CD4-positive, alpha-beta T cell treated with Interleukin-6 for 4 hours (primary cell): ENCODE measurements at places on chromosomes 13 and 19.

DNA sequence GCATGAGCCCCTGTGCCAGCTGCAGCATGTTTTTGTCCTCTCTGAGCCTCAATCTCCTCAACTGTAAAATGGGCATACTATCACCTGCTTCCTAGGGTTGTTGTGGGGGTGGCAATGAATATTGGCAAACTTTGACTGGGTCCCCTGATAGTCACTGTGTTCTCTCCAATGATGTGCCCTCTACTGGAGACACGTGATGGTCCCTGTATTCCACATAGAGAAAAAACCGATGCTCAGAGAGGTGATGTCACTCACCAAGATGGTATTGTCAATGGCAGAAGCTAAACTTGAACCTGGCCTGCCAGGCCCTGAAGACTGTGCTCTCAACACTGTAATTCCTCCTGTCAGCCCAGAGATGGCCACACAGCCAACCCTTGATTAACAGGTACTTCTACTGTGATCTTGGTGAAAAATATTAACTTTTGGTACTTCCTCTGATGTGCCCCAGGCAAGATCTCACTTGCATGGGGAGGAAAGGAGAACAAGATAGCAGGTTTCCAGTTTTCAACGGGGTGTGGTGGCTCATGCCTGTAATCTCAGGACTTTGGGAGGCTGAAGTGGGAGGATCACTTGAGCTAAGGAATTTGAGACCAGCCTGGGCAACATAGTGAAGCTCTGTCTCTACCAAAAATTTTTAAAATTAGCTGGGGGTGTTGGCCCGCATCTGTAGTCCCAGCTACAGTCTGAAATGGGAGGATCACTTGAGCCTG is 3.6 kb downstream of the CEACAM20 start:
- no peak for DNase-seq

GRCh38 chr13:102774591-102775520 is 1.3 kb upstream of the TEX30 start:
- no peak for DNase-seq

- no peak for DNase-seq
Measured at GRCh38 chr19:29624489-29625185, 18.6 kb downstream of the POP4 start.

- DNase-seq = no peak
Measured at GRCh38 chr13:99316657-99317256, 9.6 kb upstream of the GPR183 start.

GRCh38 chr19:1105873-1106840 is 2.4 kb downstream of the GPX4 start:
- DNase-seq = peak; percentile 30

DNA sequence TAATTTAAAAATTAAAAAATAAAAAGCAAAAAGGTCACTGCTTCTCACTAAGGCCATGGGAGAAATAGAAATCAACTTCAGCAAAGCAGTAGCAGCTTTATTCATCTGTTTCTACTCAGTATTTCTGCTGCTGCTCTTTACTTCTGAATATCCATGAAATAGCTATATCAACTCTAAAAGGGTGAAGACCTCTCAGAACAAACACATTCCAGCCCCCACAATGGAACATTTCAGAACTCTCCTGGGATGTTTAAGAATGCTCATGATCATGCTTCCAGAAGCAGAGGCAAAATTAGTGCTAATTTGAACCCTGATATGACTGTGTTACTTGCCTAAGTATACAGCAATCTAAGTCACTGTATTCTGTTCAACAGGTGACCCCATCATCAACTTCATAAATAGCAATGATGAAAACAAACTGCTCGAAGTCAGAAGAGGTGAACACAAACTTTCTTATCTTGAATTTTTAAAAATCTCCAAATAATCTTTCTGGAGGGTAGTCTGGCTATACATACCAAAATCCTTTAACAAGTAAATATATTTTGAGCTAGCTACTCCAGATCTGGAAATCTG is 29.6 kb upstream of the DOCK9 start:
- DNase-seq = no peak

DNA sequence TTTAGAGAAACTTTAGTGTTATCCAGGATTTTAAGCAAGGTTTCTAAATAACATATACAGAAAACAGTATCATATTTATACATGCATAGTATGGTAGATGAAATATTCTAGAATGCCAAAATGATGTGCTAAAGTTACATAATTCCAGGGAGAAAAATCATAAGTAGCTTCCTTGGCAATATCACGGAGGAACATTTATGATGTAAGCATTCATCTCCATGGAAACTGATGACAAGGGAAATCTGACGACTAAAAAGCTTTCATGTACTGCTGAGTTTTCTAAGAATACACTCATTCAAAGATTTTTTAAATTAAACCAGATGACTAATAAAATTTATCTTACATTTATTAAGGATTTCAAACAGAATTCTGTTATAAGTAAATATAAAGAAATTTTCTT is 4.7 kb downstream of the TEX30 start:
- no peak for DNase-seq

DNA sequence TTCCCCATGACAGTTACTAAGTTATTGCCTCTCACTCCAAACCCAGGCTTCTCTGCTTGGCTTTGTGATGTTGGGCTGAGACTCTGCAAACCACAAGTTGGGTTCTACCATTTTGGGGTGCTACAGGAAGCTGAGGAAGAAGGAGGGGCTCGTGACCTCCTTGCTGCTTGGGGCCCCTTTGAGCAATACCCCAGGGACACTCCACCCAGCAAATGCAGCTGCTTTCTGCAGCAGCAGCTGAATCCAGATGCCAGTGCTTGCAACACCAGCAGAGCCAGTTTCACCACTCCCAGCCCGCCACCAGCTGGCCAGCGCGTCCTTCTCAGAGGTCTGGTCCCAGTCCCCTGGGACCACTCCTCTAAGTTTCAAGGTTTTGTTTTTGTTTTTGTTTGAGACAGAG is 22.0 kb upstream of the UBAC2 start:
- DNase-seq = peak; percentile 32

- no peak for DNase-seq
Measured at GRCh38 chr13:85441364-85441763, 357.9 kb downstream of the SLITRK6 start.

DNA sequence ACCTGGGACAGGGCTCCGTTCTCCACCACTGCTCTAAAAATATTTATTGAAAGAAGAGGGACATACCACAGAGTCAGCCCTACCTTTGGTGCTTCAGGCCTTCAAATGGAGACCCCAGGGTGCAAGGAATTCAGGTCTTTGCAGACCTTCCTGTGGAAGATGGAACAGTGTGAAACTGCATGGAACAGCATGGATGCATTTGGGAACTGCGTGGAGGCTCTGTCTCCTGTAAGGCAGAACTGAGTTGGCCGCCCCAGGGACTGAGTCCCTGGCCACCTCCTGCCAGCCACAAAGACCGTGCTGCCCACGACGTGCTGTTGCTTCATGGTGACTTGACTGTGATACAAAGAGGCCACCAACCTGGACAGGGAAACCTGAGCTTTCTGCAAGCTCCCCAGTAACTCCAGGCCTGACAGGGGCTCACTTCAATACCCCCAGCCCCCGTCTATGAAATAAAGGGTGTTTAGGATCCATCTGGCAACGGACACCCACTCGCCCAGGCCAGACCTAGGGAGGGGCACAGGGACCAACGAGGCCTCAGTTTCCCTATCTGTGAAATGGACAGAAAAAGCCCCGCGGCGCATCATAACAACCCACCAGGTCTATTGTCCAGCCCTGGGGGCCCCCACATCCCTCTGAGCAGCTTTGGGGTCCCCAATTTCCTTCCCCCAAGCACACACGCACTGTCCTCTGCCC is 58.6 kb upstream of the KLF2 start:
- no peak for DNase-seq

DNA sequence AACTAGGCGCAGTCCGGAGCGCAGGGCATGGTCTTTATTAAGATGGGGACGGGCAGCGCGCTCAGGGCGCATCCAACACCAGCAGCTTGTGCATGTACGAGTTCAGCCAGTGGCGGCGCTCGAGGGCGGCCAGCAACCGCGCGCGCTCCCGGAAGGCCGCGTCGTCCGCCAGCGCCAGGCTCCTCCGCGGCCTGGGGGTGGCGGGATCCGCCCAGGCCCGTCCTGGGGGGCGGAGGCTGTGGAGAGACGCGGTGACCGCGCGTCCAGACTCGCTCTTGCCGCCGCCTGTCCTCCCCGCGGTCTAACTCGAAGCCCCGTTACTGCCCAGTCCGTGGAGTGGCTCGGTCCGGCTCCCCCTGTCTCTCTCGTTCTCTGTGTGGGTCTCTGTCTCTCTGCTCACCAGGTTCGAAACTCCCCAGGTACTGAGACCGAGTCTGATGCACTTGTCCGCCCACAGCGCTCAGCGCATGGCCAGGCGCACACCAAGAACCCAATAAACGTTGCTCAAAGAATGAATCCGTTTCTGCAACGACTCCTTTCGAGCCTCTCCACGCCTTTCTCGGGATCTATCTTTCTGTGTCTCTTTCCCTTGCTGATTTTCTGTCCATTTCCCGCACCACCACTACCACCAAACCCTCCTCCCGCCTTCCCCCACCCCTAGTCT is 702 bp downstream of the PTH2 start:
- DNase-seq = peak; percentile 58

DNA sequence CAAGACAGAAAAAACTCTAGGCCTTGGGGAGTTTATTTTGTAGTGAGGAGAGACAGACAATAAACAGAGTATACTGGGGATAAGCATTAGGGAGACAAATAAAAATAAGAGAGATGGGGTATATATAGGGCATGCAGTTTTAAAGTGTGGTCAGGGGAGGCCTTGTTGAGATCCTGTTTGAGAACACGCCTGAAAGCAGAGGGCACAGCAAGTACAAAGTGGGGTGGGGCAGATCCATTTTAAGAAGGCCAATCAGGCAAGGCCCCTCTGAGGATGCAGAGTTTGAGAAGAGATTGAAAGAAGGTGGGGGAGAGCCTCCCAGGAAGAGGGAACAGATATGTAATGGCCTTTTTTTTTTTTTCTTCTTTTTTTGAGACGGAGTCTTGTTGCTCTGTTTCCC is 2.1 kb downstream of the PPP2R1A start:
- DNase-seq = no peak

- DNase-seq = no peak
Measured at GRCh38 chr13:110522721-110523120, 38.8 kb downstream of the RAB20 start.

DNA sequence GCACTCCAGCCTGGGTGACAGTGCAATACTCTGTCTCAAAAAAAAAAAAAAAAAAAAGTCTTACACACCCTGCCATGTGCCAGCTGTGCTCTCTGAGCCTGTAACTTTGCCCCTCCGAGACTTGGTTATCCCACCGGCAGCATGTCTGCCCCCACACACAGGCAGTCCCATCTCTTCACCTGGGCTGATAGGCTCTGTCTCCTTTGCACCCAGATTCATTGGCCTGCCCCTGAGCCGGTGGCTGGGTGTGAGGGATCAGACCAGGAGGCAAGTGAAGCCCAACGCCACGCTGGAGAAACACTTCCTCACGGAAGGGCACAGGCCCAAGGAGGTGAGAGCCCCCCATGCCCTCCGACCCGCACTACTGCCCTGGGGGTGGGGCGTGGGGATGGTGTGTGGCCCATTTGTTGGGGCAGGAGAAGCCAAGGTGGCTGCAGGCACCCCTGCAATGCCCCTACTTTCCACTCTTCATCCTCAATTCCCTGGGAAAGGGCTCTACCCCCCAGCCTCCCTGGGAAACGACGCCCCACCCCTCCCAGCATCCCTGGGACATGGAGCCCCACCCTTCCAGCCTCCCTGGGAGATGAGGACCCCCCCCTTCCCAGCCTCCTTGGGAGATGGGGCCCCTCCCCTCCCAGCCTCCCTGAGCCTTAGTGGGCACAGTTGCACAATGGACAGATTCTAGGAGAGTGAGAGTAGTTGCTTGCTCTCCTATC is 45.3 kb downstream of the CERS4 start:
- no peak for DNase-seq

- no peak for DNase-seq
Measured at GRCh38 chr19:3161453-3161852, 17.1 kb upstream of the S1PR4 start.

DNA sequence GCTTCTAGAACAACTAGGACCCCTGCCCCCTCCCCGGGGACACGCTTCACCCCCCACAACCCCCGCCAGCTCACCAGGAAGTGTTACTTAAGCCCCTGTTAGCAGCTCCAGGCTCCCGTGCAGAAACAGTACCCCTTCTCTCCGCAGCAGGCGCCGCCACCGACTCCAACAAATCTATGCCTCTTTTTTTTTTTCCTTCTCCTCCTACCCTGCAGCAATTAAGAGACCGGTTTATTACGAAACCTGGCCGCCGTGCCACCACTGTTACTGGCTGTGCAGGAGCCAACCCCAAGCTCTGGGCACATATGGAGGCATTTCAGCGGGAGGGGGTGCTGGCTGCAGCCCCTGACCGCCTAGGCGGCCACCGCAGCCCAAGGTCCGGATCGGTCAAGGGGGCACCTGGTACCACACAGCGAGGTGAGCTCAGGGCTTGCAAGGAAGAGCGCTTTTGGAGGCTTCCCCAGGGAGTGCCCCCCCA is 2.4 kb downstream of the GADD45B start:
- DNase-seq = peak; percentile 70

DNA sequence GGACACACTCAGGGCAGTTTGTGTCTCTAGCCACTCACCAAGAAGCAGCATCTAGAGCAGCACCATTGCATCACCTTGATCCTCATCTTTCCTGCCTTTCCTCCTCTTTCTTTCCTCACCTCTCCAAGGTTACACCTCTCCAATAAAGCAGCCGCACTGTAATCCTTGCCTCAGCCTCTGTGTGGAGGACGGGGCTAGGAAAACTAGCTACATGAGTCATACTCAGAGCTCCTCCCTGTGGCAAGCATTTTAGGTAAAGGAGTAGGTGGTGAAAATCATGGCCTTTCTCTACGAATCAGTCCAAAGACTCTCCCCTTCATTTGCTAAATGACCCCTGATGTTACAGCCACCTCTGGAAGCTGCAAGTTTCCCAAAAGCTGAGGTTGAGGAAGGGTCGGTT is 108.9 kb downstream of the DNAJC15 start:
- DNase-seq = peak; percentile 4

DNA sequence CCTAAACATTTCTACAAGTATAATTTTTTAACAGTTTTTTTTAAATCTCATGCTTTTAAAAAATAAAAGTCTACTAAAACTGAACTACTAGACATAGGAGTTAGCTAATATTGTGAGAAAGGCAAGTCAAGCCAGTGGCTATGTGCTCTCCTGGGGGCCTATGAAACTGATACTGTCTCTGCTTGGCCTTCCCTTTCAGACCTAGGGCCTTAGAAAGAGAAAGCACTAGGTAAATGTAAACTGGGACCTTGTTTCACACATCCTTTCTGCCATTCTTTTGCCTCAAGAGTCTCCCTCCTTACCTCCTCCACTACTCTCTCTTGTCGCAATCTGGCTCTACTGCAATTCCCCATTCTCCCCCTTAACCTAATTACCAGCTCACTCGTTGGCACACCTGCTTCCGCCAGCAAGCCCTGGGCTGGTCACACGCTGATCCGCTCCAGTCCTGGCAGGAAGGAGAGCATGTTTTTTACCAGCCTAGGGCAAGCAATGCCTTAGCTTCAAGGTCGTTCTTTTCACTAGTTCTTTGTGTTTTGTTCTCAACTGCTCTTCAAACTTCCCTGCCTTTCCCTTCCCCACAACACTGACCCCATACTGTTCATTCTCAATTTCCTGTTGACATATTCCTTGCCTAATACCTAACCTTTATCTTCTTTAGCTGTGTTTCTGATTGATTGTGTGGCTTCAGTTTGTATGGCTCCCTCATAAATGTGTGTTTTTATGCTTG is 23.1 kb downstream of the TBC1D4 start:
- no peak for DNase-seq
